ENCODE measurements at places on chromosomes 1 and 21.

GRCh38 chr1:103783944-103784377 lies 34.3 kb downstream of the AMY1C start:
- DNase-seq = no peak

DNA sequence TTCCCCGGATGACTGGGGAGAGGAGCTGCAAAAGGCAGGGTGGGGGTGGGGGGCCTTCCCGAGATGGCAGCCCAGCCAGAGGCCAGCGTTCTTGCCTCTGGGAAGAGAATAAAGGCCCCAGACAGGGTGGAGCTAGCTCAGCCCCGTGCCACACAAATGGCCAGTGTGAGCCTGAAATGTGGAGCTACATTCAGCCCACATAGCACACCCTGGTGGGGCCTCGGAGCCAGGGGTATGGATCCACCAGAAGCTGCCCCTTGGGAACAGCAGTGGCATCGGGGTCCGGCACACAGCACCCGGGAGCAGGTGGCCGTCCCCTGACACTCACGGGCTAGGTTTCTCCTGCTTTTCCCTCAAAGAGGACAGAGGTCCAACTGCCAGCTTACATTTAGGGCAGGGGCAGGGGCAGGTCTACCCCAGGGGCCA lies 93.9 kb downstream of the PDE9A start:
- no peak for DNase-seq

DNA sequence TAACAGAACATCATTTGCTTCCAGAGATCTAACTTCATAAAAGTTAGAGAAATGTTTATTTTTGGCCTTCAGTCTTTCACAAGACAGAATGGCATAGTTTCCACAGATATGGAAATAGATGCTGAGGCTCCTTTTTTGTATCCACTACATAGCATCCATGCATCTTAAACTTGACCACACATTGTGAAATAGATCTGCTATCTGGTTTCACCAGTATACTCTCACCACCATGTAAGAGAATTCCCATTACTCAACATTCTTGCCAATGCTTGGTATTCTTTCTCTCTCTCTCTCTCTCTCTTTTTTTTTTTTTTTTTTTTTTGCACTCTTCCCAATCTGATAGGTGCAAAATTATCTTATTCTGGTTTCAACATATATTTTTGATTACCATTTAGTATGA lies 52.1 kb upstream of the PRMT6 start:
- DNase-seq = no peak

DNA sequence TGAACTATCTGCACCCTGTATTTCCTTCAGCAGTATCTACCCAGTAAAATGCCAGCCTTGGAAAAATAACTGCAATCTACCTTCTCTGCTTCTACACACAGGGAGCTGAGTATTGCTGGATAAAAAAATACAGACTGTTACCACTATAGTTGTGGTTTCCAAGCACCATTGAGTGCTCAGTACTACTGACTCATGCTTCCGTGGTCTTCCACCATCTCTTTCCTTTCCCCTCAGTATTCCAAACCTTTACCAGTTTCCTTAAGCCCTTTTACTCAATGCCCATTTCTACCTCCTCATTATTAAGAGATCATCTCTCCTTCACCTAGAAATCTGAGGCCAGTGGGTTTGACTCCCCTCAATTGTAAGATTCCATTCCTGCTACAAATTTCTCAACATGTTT lies 23.8 kb downstream of the GLMN start:
- DNase-seq = no peak

DNA sequence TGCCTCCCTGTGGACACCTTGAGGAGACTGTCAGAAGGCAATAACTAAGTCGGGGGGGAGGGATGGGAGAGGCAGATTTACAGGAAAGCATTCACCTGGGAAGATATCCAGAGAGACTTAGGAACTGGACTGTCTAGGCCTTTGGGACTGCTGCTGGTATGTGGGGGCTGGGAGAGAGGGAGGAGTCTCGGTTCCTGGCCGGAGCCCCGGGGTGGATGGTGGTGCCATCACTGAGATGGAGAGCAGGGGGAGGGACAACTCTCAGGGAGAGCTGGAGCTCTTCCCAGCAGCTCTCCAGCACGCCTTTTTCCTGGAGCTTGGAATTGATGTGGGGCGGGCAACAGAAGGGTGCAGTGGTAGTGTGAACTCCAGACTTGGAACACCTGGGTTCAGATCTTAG lies 22.1 kb downstream of the PTPRF start:
- no peak for DNase-seq

DNA sequence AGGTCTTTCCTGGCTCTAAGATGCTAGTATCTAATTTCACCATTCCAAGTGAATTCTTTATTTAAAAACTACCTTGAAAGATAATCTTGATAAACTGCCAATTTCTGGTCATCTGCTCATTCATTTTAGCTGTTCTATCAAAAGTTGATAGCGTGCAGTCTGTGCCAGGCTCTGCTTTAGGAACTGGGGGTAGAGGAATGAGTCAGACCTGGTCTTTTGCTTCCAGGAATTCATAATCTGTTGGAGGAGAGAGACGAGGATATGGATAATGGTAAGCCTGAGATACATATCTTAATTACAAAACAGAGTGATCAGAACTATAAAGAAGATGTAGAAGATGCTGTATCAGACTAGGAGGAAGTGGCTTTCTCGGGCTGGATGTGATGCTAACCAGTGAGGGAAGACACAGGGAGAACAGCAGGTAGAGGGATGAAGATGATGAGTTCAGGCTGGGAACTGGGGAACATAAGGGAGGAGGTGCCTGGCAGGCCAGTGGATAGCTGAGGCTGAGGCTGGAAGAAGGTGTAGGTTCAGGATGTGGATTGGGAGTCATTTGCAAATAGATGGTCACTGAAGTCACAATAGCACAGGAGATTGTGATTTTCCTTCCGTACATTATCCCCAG lies 12.3 kb upstream of the PHC2 start:
- no peak for DNase-seq

GRCh38 chr1:234704106-234704887 lies 94.3 kb upstream of the IRF2BP2 start:
- no peak for DNase-seq

GRCh38 chr1:117267232-117267774 lies 56.6 kb upstream of the VTCN1 start:
- DNase-seq = no peak
